GM10248 (cell line): ENCODE measurements at places on chromosomes 3 and 15.

DNA sequence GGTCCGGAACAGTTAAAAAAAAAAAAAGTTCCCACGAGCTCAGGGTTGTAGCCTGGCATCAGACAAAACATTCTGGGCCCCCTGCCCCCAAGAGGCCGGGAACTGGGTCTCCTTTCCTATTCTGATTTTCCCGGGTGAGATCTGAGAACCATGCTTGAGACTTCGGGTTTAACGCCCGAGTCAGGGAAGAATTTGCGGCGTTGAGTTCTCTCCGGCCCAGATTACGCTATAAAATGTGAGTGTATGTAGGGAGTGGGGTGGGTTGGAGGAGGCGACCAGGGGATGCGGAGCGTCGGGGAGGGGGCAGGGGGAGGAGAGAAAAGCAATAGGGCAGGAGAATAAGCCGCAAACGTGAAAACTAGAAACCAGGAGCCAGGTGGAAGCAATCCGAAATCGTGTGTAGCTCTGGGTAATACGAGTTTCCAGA lies 2.7 kb downstream of the ZIC1 start:
- DNase-seq = no peak

GRCh38 chr3:187954873-187955586 lies 198.9 kb upstream of the LPP start:
- DNase-seq = no peak

GRCh38 chr15:31343831-31344230 lies 17.2 kb downstream of the KLF13 start:
- no peak for DNase-seq

DNA sequence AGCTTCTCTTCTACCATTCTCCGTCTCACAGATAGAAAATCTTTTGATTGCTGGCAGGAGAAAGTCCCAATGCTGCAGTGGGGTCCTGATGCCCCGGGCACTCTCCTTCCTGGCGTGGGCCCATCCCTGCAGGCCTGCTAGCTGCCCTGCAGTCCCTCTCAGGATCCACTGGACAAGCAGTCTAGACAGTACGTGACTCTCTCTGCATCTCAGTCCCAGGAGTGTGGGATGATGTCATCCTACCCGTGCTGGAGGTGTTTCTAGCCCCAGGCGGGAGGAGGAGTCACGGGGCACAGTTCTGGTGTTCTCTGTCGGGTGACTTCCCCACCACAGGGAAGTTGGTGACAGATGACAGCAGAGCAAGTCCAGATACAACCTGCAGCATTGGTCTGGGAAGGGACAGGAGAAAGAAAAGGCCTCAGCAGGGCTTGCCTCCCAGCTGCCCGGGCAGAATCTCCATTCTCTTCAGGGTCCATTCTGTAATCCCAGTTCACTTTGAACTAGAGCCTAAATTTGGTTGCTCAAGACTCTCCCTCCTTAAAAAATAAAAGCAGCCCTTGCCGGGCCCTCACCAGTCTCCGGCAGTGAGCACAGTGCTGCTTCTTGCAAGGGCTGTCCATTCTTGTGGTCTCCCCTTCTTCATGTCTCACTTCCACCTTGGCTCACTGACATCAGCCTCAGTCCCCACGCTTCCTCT lies 30.6 kb downstream of the SLC28A1 start:
- peak; percentile 89 for DNase-seq

- no peak for DNase-seq
Measured at GRCh38 chr15:73767806-73768501, 14.8 kb upstream of the INSYN1 start.

DNA sequence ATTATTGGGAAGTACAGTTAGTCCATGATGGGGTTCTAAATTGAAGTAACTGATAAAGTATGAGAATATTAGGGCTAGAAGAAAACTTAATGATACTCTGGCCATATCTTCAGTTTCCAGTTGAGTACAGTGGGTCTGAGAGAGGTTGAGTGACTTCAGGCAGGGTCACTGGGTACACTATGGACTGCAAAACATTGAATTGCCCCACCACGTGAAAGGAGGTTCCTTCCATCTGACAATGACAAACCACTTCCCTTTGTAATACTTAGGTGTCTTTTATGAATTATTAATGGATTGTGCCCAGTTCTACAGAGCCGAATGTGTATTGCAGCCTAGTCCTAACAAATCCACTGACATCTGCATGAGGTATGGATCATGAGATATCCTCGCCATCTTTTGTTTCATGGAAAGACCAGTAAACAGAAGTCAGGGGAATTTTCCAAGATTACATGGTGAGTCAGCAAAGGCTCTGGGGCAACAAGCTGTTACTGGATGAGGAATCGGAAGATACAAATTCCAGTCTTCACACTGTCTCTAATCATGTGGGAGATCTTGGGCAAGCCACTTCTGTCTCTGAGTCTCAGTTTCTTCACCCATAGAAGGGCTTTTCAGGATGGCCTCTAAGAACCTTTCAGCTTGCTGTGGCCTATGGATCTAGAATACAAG lies 66.5 kb upstream of the BCL6 start:
- no peak for DNase-seq

DNA sequence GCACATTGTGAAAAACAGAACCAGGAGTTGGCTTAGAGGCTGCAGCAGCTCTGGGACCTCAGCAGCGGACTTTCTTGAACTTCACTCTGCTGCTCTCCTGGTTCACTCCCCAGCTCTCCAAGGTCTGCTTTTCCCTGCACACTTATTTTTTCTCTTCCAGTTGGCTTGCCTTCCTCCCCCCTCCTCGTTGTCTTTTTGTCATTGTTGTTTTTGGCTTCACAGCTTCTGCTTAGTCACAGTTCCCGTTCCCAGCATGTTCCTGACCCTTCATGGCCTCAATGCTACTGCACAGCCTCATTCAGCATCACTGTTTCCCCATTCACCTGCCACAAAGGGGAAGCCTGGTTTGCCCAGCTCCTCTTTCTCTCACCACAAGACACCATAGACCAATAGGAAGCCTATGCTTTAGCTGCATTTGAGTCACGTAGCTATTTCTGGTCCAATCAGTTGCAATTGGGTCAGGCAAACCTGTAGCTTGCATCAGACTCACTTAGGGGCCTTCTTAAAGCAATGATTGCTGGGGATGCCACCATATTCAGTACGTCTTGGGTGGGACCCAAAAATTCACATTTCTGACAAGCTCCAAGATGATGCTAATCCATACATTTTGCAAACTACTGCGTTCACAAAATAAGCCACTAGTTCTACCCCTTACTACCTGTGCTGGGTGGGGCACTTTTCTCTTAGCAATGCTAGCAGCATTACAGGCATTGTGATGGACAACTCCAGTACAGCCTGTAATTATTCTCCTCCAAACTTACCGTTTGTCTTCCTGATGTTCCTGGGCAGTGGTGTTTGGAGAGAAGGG lies 7.8 kb upstream of the SUMF1 start:
- no peak for DNase-seq

- DNase-seq = no peak
Measured at GRCh38 chr15:92006186-92007028, 152.9 kb downstream of the SLCO3A1 start.

- no peak for DNase-seq
Measured at GRCh38 chr3:93931597-93932229, 42.0 kb downstream of the PROS1 start.

DNA sequence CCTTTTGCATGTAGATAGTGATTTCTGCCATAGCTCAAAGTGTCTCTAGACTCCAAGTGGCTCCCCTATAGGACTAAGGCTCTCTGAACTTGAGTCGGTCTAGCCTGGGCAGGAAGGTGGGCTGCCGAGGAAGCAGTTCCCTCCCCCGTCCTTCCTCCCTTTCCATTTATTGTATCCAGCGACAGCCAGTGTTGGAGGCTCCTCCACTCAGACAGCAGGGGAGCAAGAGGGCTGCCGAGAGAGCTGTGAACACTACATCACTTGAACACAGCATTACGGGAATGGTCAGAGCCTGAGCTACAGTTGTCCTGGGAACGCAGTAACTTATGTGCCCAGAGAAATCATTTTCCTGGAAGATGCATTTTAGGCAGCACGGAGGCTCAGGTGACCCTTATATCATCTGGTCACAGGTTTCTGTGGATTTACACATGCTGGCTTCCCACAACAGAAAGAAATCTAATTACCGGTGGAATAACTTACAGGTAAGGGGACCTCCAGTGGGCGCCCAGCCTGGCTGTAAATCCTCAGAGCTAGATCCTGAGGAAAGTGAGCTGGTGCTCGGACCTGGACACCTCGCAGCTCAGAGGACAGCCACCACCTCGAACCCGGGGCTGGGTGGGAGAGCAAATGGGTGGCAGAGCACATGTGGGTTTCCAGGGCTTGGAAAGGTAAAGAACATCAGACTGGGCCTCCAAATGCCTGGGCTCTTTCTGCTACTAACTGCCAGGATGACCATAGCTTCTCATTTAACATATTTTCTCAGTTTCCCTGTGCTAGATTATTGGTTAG lies 197.1 kb downstream of the UACA start:
- DNase-seq = no peak
